NCI-H510A treated with DMSO at 0.1 percent for 48 hours (cell line): ENCODE measurements at places on chromosomes 11 and 22.
A peak's percentile ranks its signal among the peaks of the same experiment; 100 is the strongest.

DNA sequence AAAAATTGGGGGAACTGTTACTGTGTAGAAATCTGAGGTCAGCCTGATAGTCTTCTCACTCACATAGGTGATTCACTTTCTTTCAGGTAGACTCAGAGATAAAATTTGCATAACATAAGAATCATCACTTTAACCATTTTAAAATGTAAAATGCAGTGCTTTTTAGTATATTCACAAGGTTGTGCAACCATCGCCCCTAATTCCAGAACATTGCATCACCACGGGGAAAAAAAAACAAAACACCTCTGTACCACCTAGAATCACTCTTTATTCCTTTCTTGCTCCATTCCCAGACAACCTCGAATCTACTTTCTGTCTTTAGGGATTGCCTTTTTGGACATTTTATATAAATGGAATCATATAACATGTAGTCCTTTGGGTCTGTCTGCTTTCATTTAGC lies 20.9 kb downstream of the CHEK1 start:
- DNase-seq = no peak

GRCh38 chr11:72030472-72031045 lies 31.9 kb downstream of the IL18BP start:
- no peak for DNase-seq

DNA sequence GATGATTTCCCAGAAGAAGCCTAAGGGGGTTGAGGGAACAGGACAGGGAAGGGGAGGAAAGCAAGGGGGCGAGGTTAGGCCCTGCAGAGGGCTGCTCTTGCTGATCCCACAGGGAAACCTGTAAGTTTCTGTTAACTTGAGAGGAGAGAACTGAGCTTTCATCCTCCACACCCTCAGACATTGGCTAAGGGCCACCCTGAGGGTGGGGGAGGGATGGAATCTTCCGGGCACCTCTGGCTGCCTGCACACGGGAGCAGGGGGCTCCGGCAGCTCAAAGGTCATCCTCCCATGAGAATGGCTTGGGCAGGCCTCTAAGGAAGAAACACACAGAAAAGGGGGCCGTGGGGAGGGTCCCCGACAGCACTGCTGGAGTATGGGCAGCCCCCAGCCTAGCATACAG lies 108.1 kb downstream of the TSPAN18 start:
- no peak for DNase-seq

- DNase-seq = no peak
These were observed 2.3 kb downstream of the NAGA start for GRCh38 chr22:42068291-42068690.

GRCh38 chr11:32960553-32961164 lies 55.0 kb upstream of the DEPDC7 start:
- DNase-seq = peak; percentile 40

DNA sequence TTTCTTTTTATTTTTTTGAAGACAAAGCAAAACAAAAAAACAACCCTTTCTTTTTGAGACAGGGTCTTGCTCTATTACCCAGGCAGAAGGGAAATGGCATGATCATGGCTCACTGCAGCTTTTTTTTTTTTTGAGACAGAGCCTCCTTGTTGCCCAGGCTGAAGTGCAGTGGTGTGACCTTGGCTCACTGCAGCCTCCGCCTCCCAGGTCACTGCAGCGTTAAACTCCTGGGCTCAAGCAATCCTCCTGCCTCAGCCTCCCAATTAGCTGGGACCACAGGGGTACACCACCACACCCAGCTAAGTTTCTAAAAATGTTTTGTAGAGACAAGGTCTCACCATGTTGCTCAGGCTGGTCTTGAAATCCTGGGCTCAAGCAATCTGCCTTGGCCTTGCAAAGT lies 124.6 kb downstream of the ABTB2 start:
- no peak for DNase-seq

DNA sequence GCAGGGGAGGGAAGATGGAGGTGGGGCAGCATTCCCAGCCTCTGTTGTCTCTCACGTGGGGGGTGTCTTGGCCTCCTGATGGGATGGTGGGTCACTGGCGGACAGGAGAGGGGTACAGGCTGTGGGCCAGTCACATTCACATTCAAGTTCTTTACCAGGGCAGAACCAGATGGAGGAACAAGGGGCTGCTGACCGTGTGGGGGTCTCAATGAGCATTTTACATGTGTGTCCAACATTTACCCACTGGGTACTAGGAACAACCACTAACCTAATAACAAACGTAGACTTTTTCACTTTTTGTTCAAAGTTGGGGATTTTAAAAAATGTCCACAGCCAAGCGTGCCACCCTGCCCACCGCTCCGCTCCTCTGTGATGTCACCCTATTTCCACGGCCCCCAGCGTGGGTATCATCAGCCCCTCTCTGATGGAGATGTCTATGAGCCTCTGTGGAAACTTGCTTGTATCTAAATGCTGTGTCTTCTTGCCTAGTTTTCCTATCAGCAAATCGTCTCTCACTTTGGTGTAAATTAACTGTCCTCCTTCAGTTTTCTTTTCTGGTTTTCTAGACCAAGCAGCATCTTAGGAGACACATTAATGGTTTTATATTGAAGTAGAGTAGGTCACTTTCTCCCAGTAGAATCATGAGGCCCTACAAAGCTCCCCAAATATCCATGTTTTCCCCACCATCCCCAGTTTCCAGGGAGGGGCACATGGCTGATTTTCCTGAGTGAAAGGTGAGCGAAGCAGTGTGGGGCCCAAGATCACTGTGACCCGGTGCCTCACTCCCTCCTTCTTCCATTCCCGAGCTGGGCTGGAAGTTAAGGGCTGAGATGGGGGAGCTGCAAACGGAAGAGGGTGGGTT lies 936.7 kb downstream of the BRD1 start:
- DNase-seq = no peak

- no peak for DNase-seq
These were observed 140.5 kb downstream of the MIAT start for GRCh38 chr22:26797910-26798309.

- DNase-seq = no peak
These were observed 64.1 kb upstream of the LMO1 start for GRCh38 chr11:8327761-8328192.

GRCh38 chr11:94793822-94794221 lies 25.7 kb downstream of the AMOTL1 start:
- no peak for DNase-seq

- no peak for DNase-seq
These were observed 724.7 kb downstream of the DLG2 start for GRCh38 chr11:84902445-84902844.

GRCh38 chr11:61531044-61531443 lies 22.5 kb downstream of the LRRC10B start:
- DNase-seq = peak; percentile 76

- DNase-seq = no peak
These were observed 16.9 kb upstream of the MUC5B start for GRCh38 chr11:1205987-1206331.

DNA sequence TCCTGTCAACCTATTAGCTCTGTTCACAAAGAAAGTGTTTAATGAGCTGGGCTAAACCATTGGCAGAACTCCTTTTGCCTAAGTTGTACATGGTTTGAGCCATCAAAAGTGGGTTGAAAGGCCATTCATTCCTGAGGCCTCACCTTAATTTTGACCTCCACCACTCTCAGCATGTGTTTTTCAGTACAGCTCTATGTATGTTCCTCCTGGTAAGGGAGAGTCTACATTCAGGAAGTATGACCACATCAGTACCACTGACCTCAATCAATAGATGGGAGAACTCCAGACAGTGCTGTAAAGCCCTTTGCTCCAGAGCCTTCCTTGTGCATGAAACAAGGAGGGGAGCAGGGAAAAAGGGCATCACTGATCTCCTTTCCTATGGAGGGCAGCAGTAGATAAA lies 87.8 kb upstream of the CARD18 start:
- DNase-seq = no peak

GRCh38 chr11:68436985-68437926 lies 23.3 kb upstream of the PPP6R3 start:
- no peak for DNase-seq

DNA sequence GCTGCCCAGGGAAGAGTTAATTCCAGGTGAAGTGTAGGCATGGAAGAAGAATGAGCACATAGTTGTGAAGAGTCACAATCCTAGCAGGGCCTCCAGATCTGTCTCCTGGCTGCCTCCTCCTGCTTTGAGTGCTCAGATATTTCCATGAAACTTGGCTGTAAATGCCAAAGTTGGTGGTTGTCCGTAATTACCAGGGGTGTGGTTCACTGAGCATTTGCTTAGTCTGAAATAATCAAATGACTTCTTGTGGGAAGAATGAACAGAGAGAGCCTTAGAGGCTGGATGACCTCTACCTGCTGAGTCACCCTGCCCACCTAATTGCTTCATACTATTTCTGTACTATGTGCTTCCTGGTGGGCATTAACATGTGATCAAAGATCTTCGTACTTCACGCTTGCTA lies 50.9 kb downstream of the APIP start:
- DNase-seq = no peak

- peak; percentile 21 for DNase-seq
These were observed 1086.3 kb downstream of the FAM181B start for GRCh38 chr11:81647374-81647773.

DNA sequence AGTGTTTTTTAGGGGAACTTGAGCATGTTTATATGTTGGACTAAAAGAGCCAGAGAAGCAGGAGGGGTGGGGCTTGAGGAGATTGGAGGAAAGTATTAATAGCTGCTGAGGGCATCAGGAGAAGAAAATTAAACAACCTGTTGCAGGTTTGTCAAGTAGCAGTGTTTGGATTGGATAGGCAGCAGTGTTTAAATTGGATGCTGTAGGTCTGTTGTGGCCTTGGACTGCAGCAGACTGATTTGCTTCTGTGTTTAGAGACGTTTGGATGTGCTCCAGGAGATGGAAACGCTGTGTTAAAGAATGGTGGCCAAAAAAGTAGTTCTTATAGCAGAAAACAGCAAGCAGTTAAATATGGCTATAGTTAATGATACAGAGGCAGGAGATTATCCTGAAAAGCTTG lies 5.7 kb downstream of the EIF3L start:
- DNase-seq = no peak

DNA sequence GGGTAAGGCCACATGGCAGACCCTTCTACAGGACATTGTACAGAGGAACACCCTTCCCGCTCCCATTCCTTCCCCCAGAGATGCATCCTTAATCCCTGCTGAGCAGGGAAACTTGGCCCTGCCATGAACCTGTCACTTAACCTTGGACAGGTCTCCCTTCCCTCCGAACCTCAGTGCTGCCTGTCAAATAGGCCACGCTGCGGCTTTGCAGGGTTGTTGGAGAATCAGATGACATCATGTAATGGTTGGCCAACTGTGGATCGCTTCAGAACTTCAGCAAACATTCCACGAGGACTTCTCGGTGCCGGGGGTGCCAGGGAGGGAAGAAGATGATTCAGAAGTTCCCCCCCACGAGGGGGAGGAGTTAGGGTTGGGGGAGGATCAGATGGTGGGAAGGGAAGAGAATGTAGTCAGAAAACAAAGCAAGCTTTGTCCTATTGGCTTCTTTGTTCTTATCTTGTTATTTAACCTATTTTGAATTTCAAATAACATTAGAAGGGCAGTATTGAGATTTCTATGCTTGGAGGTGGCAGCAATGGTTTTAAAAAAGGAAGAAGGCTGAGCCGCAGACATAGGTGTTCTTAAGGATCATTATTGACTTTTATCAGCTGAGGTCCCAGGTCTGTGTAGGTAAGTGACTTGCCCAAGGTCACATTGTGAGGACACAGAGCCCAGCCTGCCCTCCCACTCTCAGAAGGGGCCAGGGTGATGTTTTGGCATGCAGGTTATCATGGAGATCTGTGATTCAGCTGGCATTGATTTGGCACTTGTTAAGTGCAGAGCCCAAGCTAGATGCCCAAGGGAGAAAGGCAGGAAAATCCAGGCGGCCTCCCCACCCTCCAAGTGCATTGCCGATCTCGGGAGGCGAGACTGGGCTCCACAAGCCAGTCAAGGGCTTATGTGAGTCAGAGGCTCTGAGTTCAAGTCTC lies 3.1 kb downstream of the CDC42EP1 start:
- no peak for DNase-seq

DNA sequence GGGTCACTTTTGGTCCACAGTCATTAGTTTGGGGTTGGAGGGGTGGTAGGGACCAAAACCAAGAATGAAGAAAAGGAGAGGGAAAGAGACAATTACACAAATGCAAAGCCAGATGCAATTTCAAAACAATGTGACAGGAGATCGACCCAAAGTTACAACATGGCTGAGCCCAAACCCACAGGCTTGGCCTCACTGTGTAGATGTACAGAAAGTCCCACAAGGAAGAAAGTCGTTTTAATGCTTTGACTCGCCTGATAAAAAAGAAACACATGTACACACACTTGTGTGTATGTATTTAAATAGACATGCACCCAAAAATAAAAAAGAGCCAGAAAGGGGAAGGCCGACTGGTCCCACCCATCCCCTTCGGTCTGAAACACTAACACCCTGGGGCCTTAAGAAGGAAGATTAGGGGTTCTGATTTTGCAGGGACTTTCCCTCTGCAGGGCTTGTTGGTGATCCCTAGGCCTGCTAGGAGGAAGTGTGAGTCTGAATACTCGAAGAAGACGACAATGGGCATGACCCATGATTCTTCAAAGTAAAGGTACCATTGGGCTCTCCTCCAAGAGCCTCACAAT lies 104.1 kb downstream of the ETS1 start:
- no peak for DNase-seq

DNA sequence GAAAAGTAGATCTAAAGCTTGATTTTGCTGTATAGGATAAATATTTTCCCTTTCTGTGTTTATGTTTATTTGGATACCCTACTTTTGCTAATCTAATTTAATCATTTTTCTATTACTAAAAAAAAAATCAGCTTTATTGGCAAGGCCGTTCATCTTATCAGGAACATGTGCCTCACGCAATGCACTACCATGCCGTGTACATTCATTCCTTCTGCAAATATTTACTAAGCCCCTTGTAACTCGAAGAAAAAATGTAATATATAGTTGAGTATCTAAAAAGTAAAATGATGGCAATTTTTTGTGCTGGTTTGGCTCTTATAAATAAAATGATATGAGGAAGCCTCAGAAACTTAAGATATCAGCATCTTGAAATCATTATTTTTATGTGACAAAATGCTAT lies 8.9 kb downstream of the UVRAG start:
- no peak for DNase-seq

DNA sequence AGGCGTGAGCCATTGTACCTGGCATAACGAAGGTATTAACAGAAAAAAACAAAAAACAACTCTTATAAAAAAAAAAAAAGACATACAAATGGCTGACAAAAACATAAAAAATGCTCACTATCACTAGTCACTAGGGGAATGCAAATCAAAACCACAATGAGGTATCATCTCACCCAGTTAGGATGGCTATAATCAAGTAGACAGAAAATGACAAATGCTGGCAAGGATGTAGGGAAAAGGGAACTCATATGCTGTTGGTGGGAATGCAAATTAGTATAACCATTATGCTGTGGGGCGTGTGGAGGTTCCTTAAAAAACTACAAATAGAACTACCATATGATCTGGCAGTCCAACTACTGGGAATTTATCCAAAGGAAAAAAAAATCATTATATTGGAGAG lies 17.0 kb downstream of the THY1 start:
- DNase-seq = no peak

GRCh38 chr22:49976439-49977175 lies 16.0 kb downstream of the PIM3 start:
- no peak for DNase-seq

- no peak for DNase-seq
These were observed 47.2 kb downstream of the MCHR1 start for GRCh38 chr22:40726514-40726913.
